SW 1271 (cell line): ENCODE measurements at places on chromosomes 2 and 18.

DNA sequence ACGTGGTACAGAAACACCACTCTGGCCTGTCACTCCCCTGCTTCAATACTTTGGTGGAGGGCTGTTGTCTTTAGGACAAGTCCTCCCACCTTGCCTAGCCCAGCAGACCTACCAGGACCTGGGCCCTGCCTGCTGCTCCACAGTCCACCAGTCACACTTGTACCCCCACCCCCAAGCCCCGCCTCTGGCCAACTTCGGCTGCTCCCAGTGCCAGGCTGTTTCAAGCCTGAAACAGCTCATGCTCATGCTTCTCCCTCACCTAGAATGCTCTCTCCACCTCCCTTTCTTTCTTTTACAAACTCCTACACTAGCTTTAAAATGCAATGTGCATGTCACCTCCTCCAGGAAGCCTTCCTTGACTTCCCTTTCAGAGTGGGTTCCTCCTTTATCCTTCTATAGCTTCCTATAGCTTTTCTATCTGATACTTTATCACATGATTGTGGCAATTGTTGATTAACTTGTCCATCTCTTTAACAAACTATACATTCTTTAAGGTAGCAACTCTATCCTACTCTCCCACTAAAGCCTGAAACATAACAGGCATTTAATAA is 4.8 kb upstream of the OXER1 start:
- DNase-seq = no peak

DNA sequence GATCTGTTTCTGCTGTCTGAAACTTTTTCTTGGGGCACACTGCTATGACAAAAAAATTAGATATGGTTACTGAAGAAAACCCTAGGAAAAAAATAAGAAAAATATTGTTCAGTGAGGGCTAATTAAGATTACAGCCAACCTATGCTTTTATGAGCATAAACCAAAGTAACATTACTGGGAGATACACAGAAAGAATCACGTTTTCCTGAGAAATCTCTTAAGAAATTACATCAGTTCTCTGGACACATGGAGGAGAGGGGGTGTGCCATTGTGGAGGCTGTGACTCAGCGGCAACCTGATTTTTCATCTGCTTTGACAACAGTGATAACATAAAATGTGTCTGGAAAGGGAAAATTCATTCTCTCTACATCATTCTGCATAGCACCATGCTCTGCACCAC is 13.4 kb upstream of the NMI start:
- no peak for DNase-seq

DNA sequence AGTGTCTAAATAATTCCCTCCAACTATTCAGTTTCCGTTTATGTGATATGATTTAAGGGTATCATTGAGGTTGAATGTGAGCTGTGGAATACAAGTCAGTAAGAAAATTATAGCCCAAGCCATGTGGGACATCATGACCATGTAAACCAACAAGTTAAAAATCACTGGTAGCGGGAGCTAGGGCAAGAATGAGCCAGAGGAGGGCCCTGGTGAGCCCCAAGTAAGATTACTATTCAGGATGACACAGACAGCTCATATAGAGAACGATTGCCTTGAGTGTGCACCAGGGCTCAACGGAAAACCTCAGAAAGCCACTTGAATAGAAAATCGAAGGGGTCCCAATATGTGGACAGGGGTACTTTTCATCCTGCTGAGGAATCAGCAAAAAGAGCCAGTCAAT is 87.8 kb upstream of the RBMS1 start:
- DNase-seq = no peak

DNA sequence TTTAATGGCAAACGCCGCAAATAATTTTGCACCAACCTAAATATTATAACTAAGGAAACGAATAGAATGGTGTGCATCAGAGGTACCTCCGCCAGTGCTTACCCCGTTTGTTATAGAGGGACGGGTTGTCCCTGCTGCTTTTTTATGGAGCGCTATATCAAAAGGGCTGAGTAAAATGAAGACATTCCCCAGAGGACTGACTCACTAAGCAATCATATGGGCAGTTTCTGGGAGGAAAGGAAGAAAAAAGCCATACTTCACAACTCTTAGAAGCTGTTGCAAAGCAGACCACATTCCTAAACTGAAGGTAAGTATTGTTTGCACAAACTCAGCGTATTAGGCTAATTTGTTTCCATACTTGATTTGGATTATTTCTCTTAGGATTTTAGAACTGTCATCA is 12.9 kb downstream of the ID2 start:
- no peak for DNase-seq

- DNase-seq = no peak
These were observed 33.4 kb downstream of the UGP2 start for GRCh38 chr2:63875131-63875527.

GRCh38 chr2:79103214-79103613 is 15.4 kb upstream of the REG1B start:
- no peak for DNase-seq

DNA sequence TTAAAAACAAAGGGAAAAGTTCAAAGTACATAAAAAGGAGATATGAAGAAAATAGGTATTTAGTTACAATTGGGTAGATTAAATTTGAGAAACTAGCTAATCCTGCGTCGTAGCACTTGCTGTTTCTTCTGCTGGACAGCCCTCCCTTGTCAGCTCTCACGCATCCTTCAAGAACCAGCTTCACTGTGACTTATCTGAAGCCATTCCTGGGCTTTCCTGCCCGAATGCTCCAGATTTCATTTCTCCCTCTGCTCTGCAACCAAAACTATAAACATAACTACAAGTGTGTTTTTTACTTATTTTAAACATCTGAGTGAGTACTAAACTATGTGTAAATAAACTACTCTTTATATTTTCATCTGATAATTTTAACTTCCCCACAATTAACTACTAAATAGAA is 149.2 kb downstream of the MTCL1 start:
- DNase-seq = no peak

GRCh38 chr2:240781471-240782220 is 38.4 kb downstream of the KIF1A start:
- no peak for DNase-seq

DNA sequence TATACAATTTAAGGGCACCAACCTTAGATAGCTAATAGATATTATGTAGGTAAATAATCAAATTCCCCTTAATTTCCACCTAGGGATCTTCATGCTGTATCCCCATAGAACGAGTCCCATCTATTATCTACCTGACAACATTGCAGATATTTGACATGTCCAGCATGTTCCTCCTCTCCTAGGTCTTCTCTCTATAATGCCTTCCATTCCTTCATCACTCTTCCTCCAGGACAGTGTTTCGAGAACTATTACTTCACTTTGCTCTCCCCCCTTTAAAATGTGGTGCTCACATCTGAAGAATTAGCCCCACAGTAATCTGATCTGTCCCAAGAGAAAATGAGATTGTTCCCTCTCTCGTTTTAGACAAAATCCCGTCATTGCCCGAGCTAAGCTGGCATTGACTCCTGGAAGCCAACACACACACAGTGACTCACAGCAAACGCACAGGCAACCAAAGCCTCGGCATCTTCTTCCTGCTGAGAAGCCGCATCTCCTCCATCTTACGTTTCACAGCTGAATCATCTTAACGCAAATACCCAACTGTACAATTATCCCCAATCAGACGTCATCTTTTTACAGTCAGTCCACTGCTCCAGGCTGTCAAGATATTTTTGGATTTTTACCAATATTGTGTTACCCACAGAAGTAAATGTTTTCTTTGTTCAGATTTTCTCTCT is 162.9 kb upstream of the AGAP1 start:
- no peak for DNase-seq

DNA sequence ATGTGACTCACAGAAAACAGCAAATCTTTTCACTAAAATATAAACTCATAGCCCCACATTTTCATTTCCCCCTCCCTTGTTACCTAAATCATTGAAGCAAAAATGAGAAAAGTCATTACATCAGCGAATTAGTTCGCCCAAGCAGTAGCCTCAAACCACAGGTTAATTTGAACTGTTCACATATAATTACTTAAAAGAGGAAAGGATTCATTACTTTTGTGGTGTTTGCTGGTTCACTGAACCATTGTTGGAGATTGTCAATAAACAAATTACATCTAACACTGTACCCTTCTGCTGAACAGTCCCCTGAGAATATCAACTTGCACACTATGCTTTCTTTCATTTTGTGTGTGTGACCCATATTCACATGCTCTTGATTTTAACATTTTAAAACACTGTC is 238.7 kb downstream of the ERBB4 start:
- no peak for DNase-seq

- no peak for DNase-seq
These were observed 52.0 kb upstream of the CHN1 start for GRCh38 chr2:175057078-175057685.

GRCh38 chr2:128458505-128458904 is 139.8 kb upstream of the HS6ST1 start:
- no peak for DNase-seq

DNA sequence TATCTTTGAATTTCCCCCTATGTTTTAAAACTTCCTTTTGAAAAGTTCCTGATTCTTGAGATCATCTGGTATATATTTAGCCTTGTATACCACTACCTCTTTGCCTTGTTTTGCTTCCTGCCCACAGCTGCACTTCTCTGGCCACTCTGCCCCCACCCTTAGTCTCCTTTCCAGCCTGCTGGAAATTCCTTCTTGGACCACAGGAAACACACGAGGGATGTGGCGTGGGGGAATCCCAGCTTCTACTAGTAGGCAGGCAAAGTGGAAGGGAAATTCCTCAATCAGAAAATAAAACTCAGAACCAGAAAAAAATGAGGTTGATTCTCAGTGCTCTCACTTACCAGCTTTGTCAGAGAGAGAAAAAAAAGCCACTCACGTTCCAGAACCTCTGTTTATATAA is 13.4 kb downstream of the IL18RAP start:
- DNase-seq = no peak
